ENCODE measurements at places on chromosomes 3 and 15.

GRCh38 chr3:11154953-11155325, 646 bp downstream of the HRH1 start:
- no peak for DNase-seq

DNA sequence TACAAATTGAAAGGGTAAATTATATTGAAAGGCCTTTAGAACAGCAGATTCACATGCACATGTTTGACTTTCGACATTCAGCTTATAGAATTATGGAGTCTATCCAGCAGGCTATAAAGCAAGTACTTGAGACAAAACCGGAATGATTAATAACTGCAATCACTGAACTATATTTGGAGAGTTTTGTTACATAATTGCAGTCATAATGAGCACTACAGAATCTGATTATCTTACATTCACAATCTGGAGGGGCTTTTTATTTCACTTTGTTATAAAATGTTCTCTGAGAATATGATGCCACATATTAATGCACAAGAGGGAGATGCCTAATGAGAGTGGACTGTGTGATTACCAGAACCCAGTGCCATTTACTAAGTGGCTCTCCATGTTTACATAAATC, 64.3 kb downstream of the NSUN3 start:
- DNase-seq = no peak

- DNase-seq = no peak
These were observed 662 bp upstream of the GLCE start for GRCh38 chr15:69159805-69160140.

GRCh38 chr3:98875535-98875934, 26.0 kb downstream of the DCBLD2 start:
- no peak for DNase-seq

DNA sequence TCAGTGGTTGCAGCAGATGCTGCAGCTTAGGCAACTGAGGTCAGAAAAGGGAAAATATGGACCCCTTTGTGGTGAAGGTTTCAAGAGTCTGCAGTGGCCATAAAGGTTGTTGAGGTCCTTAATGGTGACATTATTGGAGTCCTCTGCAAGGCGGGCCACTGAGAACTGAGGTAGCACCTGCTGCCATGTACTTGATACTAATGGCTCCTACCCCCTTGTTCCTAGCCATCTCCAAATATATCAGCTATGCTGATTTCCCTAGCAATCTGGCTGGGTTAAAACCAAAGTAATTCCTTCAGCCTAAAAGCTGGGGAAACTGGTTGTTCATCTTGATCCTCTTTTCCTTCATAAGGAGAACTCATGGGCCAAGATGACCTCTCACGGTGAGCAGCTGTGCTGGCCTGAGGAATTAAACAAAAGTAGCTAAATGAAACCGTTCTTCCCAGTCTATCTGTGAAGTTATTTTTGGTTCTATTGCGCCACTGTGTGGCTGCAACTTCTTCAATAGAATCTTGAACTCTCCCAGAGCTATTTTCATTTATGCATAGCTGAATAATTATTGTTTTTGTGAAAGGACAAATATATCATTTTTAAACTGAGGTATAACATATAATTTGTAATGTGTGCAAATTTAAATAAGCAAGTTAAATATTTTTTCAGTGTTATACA, 76.1 kb upstream of the PLSCR4 start:
- DNase-seq = no peak

- DNase-seq = no peak
These were observed 1.1 kb upstream of the KPNA1 start for GRCh38 chr3:122515870-122516269.

- no peak for DNase-seq
These were observed 25.0 kb downstream of the KCNMB2 start for GRCh38 chr3:178561239-178561638.

GRCh38 chr3:74691946-74692345, 77.5 kb upstream of the CNTN3 start:
- DNase-seq = no peak

DNA sequence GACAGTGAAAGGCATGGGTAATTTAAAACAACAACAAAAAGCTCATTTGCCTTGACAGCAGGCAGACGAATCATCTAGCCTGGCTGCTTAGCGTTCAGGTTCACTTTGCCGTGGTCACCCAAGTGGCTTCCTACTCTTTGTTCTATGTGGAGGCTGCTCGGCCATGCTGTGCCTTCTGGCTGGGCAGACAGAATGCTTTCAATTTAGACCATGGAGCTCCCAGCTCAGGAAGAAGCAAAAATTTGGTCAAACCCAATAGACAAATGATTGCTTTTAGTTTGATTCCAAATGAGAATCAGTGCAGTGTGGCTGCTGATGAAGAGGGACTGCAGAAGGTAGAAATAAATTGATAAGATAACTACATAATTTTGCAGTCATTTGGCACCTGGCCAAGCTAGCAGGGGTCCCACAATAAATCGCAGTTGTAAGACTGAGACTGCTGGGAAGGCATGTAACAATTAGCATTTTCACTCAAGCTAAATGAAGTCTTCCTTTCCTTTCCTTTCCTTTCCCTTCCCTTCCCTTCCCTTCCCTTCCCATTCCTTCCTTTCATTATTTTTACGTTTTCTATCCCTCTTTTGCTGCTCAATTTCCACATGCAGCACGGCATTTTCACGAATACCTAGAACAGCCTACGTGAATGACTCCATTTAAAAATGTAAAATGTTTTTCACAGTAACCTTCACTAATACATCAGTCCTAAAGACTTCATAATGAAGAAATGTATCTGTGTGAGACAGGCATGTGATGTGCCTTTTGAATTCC, 360.4 kb upstream of the TGFBR2 start:
- no peak for DNase-seq

DNA sequence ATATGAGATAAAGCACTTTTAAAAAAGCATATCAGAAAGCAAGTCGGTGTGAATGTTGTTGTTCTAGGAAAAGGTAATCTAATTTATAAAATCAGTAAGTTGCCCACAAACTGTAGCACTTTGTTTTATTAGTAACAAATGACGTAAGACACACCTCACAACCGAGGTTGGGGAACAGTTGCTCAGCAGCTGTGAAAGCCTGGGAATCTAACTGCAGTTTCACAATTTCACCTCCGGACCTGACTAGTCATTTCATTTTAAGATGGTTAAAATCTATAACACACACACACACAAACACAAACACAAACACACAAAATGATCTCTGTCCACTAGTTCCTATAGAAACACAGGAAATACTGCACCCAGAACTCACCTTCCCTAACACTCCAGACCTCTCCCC, 406.7 kb upstream of the NR2F2 start:
- DNase-seq = no peak

GRCh38 chr3:113174801-113175485, 36.4 kb upstream of the BOC start:
- DNase-seq = no peak

- DNase-seq = no peak
These were observed 694.1 kb downstream of the AGBL1 start for GRCh38 chr15:86773736-86774135.

- no peak for DNase-seq
These were observed 103.7 kb downstream of the CADPS start for GRCh38 chr3:62771331-62772072.

DNA sequence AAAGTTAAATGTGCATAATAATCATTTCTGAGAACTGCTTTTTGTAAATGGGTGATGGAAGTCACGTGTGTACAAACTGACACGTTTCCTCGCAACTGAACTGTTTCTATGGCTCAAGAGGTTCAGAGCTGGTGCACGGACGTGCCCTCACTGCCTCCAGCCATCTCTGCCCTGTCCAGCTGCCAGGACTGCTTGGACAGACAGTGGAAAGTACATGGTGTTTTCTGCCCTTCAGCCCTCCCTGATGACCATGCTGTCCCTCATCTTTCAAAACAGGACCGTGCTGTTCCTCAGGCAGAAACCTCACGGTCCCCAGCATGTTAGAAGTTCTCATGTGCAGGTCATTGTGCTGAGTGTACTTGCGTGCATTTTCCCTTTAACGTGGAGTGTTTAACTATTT, 38.7 kb downstream of the GJD2 start:
- no peak for DNase-seq

GRCh38 chr3:113565555-113565954, 33.2 kb downstream of the SIDT1 start:
- DNase-seq = no peak

GRCh38 chr3:69330891-69331400, 54.9 kb downstream of the FRMD4B start:
- DNase-seq = no peak
